Activated CD4-positive, alpha-beta T cell treated with anti-CD3 and anti-CD28 coated beads, Interleukin-2, amount 10 ng/mL, durations not matched to agents 24 days and 14 days (primary cell): ENCODE measurements at places on chromosomes 2 and 18. TPM values are rescaled to one million over a fixed set of nuclear protein-coding genes. Genes with fewer than 3 reads are reported as not detected.

DNA sequence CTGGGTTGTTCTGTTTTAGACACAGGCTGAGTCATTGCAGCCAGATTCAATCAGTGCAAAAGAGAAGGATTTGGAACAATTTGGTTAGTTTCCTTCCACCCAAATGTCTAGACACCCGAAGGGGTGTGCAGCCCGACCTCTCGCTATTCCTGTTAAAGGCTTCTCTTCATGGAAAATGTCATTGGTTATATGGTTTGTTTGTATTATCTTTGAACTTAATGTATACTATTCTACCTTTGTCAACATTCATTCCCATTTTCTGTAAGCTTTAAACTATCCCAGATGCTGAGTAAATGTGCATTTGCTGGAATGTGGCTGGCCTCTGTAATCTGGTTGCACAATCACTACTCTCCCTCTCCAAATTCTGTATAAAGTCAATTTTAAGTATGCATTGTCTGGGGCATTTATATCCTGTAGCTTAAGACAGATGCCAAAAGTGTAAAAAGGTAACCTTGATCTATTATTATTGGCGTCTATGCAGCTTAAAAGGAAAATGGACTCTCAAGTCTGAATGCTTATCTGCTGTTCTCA lies 80.4 kb upstream of the RND3 start:
- no peaks in the 10 kb centered on the region for H3K27me3 ChIP-seq
- no peak for DNase-seq
- no peak overlapping the region for H3K27ac ChIP-seq
- no peak overlapping the region for H3K4me3 ChIP-seq
- H3K36me3 ChIP-seq: no peaks in the 10 kb centered on the region

The SAG gene
- total RNA-seq: not detected in 2 replicates

GRCh38 chr2:31886700-31887099 lies 124.1 kb downstream of the MEMO1 start:
- H3K36me3 ChIP-seq: peaks cover 6% of the 10 kb centered on the region
- DNase-seq: no peak
- H3K27ac ChIP-seq: no peak overlapping the region
- no peak overlapping the region for H3K4me3 ChIP-seq

The DSG2 gene
- total RNA-seq: 0.33 and 0.47 TPM in 2 replicates

DNA sequence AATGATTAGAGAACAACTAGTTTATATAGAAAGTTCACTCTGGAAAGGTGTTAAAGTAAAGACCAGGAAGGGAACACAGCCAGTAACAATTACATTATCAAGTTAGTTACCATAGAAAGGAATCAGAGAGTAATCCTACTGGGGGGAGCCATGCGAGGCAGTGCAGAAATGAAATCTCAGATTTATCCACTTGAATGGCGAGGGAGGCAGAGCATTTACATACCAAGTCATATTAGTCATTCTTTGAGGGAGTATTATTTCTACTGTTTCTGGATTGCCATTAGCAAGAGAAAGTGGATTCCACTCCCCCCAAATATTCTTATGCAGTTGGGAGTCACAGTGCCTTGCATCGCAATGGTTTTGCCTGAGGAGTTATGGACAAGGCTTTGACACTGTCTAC lies 472.7 kb upstream of the TRIB2 start:
- no peak for DNase-seq
- no peak overlapping the region for H3K4me3 ChIP-seq
- H3K27ac ChIP-seq: no peak overlapping the region
- peaks cover 20% of the 10 kb centered on the region for H3K27me3 ChIP-seq
- no peaks in the 10 kb centered on the region for H3K36me3 ChIP-seq
- H3K4me1 ChIP-seq: no peaks in the 10 kb centered on the region

DNA sequence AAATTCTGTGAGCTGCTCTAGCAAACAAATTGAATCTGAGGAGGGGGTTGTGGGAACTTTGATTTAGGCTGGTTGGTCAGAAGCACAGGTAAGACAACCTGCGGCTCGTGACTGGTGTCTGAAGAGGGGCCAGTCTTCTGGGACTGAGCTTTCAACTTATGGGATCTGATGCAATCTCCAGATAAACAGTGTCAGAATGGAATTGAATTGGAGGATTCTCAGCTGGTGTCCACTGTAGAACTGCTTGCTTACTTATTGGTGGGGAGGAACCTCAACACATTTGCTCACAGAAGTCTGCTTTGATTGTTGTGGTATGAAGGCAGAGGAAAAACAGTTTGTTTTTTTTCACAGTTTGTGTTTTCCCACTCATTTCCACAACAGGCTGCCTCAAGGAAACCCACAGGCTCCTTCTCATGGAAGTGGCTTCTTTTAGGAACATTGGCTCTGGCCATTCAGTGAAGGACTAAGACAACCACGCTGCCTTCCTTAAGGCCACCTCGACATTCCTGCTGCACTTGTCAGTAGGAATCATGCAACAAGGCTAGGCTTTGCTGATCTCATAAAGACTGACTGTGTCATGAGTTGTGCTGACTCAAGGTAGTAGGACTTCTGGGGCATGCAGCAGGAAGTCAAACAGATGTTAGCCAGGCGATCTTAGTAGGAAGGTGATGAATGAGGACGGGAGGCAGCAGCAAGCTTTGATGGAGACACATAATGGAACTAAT lies 104.7 kb downstream of the TSN start:
- H3K36me3 ChIP-seq: no peaks in the 10 kb centered on the region
- no peak overlapping the region for H3K4me3 ChIP-seq
- no peaks in the 10 kb centered on the region for H3K4me1 ChIP-seq
- peaks cover 12% of the 10 kb centered on the region for H3K27me3 ChIP-seq
- no peak overlapping the region for H3K27ac ChIP-seq

The MOCOS gene
- 0.21 and 0.57 TPM in 2 replicates for total RNA-seq

The ABCB6 gene
- total RNA-seq: 28.8 TPM in 2 replicates

DNA sequence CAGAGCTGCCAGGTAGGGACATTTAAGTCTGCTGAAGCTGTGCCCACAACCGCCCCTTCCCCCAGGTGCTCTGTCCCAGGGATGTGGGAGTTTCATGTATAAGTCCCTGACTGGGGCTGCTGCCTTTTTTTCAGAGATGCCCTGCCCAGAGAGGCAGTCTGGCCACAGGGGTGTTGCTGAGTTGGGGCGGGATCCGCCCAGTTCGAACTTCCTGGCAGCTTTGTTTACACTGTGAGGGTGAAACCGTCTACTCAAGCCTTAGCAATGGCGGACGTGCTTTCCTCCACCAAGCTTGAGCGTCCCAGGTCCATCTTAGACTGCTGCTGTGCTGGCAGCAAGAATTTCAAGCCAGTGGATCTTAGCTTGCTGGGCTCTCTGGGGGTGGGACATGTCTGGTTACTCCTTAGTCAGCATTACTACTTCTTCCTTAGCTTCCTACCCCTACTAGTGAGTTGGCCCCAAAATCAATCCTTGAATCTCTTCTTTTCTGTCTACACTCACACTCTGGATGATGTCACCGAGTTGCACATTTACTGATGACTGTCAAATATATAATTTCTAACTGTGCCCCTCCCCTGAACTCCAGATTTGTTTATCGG lies 31.8 kb upstream of the FSHR start:
- H3K4me3 ChIP-seq: no peak overlapping the region
- H3K27me3 ChIP-seq: no peaks in the 10 kb centered on the region
- H3K27ac ChIP-seq: no peak overlapping the region

DNA sequence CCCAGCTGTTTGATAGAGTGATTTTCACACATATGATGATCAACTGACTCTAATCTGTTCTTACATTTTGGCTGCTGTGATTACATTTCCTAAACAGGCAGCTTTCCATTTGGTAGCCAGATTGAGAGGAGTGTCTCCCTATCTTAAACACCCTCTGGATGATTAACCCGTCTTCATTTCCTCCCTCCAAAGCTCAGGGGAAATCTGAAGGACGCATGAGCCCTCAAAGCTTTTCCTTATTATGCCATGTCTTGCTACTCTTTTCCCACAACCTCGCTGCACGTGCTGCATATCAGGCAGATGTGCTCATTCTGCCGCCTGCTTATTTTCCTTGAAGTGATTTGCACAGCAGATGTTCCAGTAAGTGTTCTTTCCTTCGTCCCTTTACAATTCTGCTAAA lies 837.4 kb downstream of the LRRTM4 start:
- H3K4me3 ChIP-seq: no peak overlapping the region
- no peaks in the 10 kb centered on the region for H3K36me3 ChIP-seq
- no peaks in the 10 kb centered on the region for H3K27me3 ChIP-seq
- no peaks in the 10 kb centered on the region for H3K4me1 ChIP-seq
- DNase-seq: no peak

The CGREF1 gene
- 14.4 and 15.1 TPM in 2 replicates for total RNA-seq

The ARHGEF4 gene
- 0.07 and 0.31 TPM in 2 replicates for total RNA-seq

GRCh38 chr2:29010946-29011345 lies 29.8 kb downstream of the TOGARAM2 start:
- peak overlapping the region; percentile 80 for H3K27ac ChIP-seq
- no peaks in the 10 kb centered on the region for H3K36me3 ChIP-seq
- no peaks in the 10 kb centered on the region for H3K27me3 ChIP-seq
- DNase-seq: peak; percentile 81

The PRSS56 gene
- total RNA-seq: not detected in 2 replicates

GRCh38 chr18:34467058-34467457 lies 242.3 kb upstream of the NOL4 start:
- H3K4me3 ChIP-seq: no peak overlapping the region
- no peak overlapping the region for H3K27ac ChIP-seq
- H3K36me3 ChIP-seq: no peaks in the 10 kb centered on the region
- no peak for DNase-seq

DNA sequence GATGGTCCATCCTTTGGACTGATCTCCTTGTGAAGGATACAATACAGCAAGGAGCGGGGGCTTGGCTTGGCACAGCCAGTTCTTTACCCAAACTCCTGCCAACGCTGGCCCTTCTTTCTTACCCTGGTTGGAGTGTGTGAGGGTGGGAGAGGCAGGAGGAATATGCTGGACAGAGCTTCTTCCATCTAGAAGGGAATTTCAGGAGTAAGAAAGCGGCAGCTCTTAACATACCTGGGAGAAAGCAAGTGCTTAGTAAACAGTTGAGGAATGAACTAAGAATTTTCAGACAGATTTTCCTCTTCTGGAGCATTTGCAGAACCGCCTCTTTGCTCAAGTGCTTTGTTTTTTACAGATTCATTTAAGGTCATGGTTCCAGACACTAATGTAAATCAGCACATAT lies 72.8 kb downstream of the NEDD4L start:
- no peaks in the 10 kb centered on the region for H3K36me3 ChIP-seq
- DNase-seq: no peak
- H3K27ac ChIP-seq: no peak overlapping the region

- H3K4me3 ChIP-seq: no peak overlapping the region
- no peaks in the 10 kb centered on the region for H3K36me3 ChIP-seq
- DNase-seq: no peak
- H3K27me3 ChIP-seq: no peaks in the 10 kb centered on the region
Measured at GRCh38 chr2:67528320-67528719, 131.2 kb downstream of the ETAA1 start.
